ENCODE measurements at places on chromosomes 5 and 9. TPM values are rescaled to one million over a fixed set of nuclear protein-coding genes. Genes with fewer than 3 reads are reported as not detected.

POU5F2 gene
- total RNA-seq: 0.27 TPM

SLC24A2 gene
- total RNA-seq: not detected

ARID3C gene
- 0.14 TPM for total RNA-seq

SPINK13 gene
- total RNA-seq: not detected

TMEM252 gene
- total RNA-seq: not detected

NRG2 gene
- not detected for total RNA-seq

CARTPT gene
- not detected for total RNA-seq

IFNA2 gene
- total RNA-seq: not detected
